Fibroblast of the aortic adventitia (primary cell): ENCODE measurements at places on chromosomes 6 and 20.

DNA sequence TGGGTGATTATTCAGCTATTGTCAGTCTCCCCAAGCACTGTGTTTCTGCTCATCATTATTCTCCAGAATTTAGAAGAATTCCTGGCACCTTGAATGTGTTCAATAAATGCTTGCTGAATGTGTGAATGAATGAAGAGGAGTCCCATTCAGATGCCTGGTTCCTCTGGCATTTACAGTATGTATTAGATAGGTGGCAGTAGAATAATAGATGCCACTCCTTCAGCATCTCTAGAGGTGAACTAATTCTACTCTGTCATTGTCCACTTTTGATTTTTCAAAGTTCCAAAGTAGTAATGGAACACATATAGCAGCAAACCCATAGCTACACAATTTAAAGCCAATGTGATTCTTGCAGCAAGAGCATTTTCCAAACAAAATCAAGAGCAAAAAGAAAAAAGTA, 118.9 kb upstream of the CEP162 start:
- DNase-seq = peak; percentile 10

GRCh38 chr6:17473554-17473953, 80.2 kb downstream of the CAP2 start:
- DNase-seq = no peak

- DNase-seq = no peak
These were observed 90.5 kb downstream of the PRND start for GRCh38 chr20:4812216-4812615.

DNA sequence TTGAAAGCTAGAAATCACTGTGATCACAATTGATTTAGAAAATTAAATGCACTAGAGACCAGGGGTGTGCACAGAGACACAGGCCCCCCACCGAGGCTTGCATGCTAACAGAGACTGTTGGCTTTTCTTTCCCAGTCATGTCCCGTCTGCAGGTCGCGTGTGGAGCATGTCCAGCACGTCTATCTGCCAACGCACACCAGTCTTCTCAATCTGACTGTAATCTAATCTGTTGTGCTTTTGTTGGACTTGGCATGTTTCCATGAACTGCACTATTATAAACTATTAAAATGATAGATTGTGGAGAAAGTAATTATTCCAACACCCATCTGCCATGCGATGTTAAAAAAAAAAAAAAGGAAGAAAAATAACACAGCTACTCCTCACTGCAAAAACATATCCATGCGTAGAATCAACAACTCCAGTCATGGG, 17.7 kb downstream of the MYLIP start:
- peak; percentile 93 for DNase-seq

DNA sequence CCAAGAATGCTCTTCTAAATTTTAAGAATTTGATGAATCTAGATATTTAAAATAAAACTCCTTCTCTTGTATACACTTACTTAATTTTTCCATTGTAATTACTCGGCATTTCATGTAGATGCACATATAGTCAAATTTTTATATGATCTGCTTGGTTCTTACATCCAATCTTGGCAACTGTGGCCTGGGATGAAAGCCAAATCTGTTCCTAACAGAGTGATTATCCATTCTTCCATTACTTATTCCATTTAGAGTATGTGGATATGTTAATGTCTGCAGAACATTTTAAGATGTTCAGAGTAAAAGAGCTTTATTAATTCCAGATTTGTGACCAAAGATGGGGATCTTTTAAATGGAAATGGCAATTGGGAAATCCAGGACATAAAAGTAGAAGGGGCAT, 144.1 kb upstream of the PDE7B start:
- DNase-seq = no peak

DNA sequence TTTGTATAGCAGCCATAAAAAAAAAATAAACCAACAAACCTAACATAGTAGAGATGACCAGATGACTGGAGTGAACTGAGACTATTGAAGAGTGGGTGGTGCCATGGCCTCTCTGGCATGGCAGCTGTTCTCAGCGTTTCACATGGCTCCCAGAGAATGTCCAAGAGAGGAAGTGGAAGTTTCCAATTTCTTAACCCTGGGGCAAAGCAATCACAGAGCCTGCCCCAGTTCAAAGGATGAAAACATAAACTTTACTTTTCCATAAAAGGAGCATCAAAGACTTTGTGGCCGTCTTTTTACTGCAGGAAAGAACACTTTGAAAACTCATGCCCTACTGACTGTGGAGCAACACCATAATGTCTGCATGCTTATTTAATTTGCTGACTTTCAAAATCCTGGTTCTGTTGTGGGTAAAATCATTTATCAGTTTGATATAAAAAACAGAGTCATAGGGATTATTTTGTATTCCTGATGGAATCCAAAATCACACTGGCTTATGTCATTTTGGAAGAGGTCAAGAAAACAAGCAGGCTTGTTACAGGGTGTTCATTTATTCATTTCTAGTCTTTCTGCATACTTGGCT, 165.4 kb downstream of the SLC35B3 start:
- no peak for DNase-seq

- DNase-seq = no peak
These were observed 54.1 kb downstream of the BPIFB1 start for GRCh38 chr20:33337119-33337518.

- no peak for DNase-seq
These were observed 6.8 kb upstream of the TSHZ2 start for GRCh38 chr20:52965380-52965779.

DNA sequence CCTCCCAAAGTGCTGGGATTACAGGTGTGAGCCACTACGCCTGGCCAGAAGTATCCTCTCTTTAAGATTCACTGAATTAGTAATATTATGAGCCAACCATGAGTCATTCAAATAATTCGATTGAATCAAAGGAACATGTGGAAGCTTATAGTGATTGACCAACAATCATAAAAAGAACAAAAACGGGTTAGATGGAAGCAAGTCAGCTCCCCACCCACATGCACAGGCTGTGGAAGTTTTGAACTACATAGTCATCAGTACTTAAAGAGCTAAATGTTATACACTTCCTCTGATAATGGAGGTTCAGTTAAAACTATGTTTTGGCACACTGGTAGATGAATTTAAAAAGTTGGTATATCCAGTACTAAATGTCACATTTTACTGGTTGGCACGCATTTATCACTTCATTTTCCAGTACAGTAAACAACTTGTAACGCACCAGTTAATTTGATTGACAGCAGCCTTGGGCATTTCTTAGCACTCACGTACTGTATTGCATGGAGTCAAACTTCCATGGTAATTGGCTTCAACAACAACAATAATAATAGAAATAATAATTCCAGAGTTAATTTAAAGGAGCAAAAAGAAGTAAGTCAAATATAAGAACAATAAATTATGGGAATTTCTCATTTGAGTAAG, 1107.3 kb upstream of the MAP3K7 start:
- no peak for DNase-seq

GRCh38 chr6:111530218-111530617, 47.2 kb upstream of the REV3L start:
- DNase-seq = no peak

GRCh38 chr20:42074944-42075343, 456.8 kb upstream of the CHD6 start:
- DNase-seq = no peak

DNA sequence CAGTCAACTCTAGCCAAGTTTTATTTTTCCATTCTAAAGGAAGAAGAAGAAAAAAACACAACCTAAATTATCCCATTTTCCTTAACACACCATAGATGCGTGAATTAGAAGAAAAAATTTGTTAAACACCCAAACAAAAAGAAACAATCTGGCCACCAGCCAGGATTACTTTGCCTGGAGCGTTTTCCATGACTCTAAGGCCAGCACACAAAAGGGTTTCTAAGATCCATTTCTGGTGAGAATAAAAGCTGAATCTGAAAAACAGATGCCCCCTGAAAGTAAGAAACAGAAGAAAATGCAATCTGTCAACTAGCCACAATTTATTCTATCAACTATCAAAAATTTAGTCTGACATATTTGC, 267.2 kb upstream of the SULF2 start:
- DNase-seq = peak; percentile 35

DNA sequence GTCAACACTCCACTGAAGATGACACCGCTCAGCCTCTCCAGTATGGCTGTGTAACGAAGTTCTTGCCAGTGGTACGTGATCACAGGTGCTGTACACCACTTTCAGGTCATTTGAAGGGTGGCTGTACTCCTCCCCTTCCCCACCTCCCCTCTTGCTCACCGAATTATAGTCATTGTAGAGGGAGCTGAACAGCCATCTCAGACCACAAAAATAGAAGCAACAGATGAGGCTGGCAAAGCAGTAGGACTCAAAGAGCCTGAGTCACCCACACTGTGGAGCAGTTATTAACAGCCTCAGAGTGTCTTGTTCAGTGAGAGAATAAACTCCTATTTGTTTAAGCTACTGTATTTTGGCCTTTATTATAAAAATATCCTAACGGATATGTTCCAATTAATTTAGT, 192.5 kb upstream of the MCHR2 start:
- peak; percentile 11 for DNase-seq

- DNase-seq = no peak
These were observed 21.1 kb upstream of the NEDD9 start for GRCh38 chr6:11253594-11253993.

DNA sequence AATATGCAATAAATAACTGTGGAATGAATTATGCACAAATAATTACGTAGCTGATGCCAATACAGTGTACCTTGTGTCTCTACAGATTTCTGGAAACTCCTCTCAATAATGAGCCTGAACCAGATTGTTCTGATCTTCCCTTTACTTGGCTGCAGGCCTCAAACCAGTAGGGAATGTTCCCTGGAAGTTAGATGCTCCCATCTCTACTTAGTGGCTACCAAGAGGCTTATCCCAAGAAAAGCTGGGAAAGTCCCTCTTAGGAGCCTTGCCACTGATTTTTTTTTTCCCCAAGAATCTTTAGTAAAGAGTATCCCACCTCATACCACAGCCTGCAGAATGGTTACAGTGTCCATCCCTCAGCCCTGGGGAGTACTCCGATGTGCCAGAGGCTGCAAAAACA, 702.1 kb downstream of the RFPL4B start:
- no peak for DNase-seq

- peak; percentile 74 for DNase-seq
These were observed 704.4 kb upstream of the SLC35B3 start for GRCh38 chr6:9139746-9140145.

DNA sequence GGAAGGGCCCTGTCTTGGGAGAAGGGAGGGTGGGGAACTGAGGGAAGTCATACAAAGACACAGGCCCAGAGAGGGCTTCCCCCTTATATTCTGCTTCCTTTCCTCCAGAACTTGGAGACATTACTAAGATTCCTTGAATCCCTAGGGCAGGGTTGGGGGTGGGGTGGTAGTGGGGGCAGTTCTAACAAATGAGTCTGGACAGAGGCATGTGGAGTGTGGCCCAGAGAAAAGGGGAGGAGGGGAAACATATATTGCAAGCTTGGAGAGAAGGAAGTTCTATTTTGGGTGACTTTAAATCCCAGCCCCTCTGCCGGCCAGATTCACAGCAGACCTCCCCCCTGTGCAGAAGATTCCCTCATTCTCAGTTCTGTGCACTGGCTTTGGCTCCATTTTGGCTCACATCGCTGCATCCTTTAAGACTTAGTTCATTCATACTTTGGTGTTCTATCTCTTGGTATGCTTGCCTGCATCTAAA, 43.7 kb downstream of the DAAM2 start:
- DNase-seq = peak; percentile 27

- DNase-seq = no peak
These were observed 114.0 kb upstream of the FOXO3 start for GRCh38 chr6:108446629-108447150.

DNA sequence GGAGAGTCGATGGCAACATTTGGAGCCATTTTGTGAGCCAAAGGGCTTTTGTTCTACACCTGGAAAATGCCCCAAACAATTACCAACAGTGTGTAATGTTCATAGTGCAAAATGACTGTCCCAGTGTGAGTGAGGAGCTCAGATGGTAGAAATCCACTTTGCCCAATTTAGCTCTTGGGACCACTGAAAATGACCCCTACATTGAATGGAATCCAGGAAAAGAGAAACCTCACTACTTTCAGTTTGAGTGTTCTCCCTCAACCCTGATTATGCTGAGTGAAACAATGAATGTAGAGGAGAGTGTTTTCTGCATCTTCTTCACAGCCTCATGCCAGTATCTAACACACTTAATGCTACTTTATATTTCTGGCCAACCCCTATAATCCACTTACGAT, 84.9 kb upstream of the NRN1 start:
- DNase-seq = no peak

DNA sequence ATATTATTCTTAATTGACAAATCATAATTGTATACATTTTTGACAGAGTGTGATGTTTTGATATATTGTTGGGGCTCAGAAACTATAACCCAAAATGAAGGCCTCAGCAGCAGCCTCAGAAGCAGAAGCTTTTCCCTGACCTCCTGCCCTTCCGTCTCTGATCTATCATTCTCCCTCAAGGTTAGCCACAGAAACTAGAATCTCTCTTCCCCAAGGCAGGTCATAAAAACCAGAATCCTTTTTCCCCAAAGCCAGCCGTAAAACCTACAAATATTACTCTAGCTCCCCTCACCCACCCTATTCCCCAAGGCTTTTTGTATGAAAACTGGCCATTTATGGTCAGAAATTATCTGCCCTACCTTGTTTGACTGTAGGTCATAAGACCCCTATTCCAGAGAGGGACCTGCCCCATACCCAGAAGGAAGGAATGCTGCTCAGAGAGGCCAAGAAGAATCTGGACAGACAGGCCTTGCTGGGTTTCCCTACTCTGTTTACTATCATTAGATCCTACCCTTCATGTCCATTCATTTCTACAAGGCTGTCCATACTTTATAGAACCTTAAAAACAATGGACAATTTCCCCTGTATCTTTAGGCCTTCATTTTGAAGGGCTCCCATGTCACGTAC, 14.5 kb downstream of the OR2B2 start:
- DNase-seq = no peak

DNA sequence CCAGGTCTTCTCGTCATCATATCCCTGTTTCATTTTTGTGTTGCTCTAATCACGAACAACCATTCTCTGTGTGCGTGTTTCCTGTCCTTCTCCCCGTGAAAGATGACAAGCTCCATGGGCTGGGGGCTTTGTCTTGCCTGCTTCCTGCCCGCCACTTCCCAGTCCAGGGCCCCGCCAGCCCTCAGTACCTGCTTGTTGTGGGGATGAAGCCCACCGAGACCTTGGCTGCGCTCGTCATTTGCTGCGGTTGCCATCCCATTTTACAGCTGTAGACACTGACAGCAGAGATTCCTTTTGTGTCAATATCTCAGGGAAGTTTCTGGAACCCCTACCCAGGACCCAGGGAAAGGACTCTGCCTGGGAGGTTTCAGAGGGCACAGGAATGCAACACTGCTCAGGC, 40.3 kb upstream of the STX16 start:
- no peak for DNase-seq

DNA sequence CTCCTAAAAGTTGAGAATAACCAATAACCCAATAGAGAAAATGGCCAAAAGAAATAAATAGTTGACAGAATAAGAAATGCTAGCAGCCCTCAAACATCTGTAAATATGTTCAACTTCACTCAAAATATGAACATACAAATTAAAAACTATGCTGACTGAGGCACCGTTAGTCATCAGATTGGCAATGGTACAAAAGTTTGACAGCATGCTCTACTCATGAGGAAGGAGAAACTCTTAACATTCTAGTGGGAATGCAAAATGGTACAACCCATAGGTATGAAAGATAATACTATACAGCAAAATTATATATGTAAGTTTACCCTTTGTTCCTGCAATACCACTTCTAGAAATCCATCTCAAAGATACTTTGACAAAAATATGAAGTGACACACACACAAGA, 1.6 kb upstream of the ZSCAN12 start:
- peak; percentile 25 for DNase-seq

GRCh38 chr20:17485017-17485416, 46.2 kb downstream of the BFSP1 start:
- DNase-seq = no peak

- DNase-seq = no peak
These were observed 10.5 kb downstream of the NCR2 start for GRCh38 chr6:41345901-41346300.

- no peak for DNase-seq
These were observed 43.3 kb upstream of the MLN start for GRCh38 chr6:33847078-33847477.
